HS-5 (cell line): ENCODE measurements at places on chromosomes 4 and X.

GRCh38 chr4:98919996-98920395 is 8.9 kb downstream of the EIF4E start:
- no peak for DNase-seq

DNA sequence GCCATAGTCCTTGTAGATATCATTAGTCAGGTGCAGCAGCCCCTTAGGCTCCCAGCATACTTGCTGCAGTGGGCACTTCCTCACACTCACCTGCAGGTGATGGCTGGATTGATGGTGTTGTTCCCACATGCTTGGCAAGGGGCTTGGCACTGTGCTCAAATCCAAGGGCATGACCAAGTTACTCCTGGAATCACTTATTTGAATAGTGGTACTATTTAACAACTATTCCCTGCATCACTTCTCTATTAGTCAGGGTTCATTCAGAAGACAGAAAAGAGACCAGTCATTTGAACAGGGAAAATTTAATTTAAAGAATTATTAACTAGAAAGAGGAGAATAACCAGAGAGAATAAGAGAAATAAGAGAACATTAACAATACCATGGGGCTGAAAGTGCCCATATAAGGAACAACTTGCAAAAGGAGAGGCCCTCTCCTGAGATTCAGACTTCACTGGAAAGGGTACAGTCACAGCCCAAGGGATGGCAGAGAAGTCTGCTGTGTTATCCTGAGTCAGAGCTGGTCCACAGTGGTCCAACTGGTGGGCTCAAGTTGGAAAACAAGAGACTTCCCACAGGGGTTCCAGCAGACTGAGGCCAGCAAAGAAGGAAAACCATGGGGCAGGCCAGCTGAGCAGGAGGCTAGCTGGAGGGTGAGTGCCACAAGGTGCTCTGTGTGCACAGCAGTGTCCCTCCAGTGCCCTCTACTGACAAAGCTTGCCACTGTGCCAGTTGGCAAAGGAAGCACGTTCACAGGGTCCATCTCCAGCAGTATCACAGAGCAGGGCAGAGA is 9.8 kb downstream of the SPP1 start:
- no peak for DNase-seq

- no peak for DNase-seq
These were observed 108.8 kb upstream of the RASGEF1B start for GRCh38 chr4:81580346-81580993.

GRCh38 chrX:48648336-48648751 is 35.3 kb upstream of the WAS start:
- no peak for DNase-seq

DNA sequence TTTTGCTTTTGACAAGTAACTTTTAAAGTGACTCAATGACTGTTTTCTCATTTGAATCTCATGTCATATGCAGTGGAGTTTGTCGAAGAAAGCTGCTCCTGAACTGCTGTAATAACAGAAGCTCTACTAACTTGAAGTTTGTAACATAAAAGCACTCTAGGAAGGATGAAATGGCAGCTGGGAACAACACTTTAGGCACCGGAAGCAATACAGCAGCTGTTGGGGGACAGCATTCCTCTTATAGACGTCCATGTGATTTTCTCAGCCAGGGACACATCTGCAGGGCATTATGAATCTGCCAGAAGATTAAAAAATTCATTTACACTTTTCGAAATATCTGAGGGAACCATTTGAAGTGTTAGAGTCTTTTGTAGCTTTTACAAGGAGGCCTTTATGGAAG is 1035.8 kb downstream of the ADGRL3 start:
- no peak for DNase-seq

GRCh38 chr4:99356992-99357391 is 4.4 kb upstream of the ADH1C start:
- DNase-seq: no peak
